ENCODE measurements at places on chromosomes 3 and 15. TPM values are rescaled to one million over a fixed set of nuclear protein-coding genes. Genes with fewer than 3 reads are reported as not detected.

GRCh38 chr3:155407971-155408370 is 114.5 kb upstream of the STRIT1 start:
- DNase-seq = no peak

GRCh38 chr15:47877836-47878235 is 160.5 kb downstream of the SEMA6D start:
- no peak for DNase-seq

- no peak for DNase-seq
Measured at GRCh38 chr3:25557694-25558093, 107.0 kb downstream of the TOP2B start.

GRCh38 chr3:130379274-130379673 is 33.8 kb downstream of the COL6A5 start:
- DNase-seq = no peak

- no peak for DNase-seq
Measured at GRCh38 chr3:155404486-155404885, 111.0 kb upstream of the STRIT1 start.

GRCh38 chr15:67024314-67024997 is 40.9 kb upstream of the SMAD3 start:
- peak; percentile 74 for DNase-seq

- no peak for DNase-seq
Measured at GRCh38 chr3:29527246-29527645, 246.4 kb downstream of the RBMS3 start.

DNA sequence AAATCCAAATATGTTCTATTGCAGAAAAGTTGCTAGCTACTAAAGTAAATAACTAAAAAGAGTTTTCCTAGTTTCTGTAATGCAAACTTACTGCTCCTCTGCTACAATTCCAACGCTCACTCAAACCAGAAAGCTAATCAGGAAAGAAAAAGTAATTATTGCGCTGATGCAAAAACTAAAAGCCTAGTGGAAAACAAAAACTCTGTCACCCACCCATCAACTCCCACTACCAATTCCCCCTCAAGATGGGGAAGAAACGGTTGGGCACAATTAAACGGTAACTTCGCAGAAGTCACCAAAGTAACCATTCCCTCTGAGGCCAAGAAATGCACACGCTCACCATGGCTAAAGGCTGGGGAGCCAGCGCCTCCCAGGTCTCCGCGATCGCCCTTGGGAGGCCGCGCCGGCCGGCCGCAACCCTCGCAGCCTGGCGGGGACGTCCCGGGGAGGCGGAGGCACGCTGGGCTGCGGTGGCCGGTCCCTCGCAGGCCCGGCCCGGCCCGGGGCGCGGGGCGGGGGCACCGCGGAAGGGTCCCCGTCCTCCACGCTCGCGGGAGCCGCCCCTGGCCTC is 684 bp downstream of the SLTM start:
- DNase-seq = no peak

Gene LINGO1
- not detected for total RNA-seq

Gene NMNAT3
- total RNA-seq = 73.6 TPM

Gene POPDC2
- total RNA-seq = not detected

Gene GABRR3
- not detected for total RNA-seq

Gene SLCO2A1
- total RNA-seq = not detected

Gene TTLL13
- 0.07 TPM for total RNA-seq

All from Caki2 (cell line).